Naive thymus-derived CD8-positive, alpha-beta T cell (primary cell): ENCODE measurements at places on chromosomes 12 and 14. TPM values are rescaled to one million over a fixed set of nuclear protein-coding genes. Genes with fewer than 3 reads are reported as not detected.

GRCh38 chr14:20563971-20564370, 3.1 kb upstream of the RNASE9 start:
- peaks cover 6% of the 10 kb centered on the region for H3K36me3 ChIP-seq
- peaks cover 11% of the 10 kb centered on the region for H3K4me1 ChIP-seq
- no peak overlapping the region for H3K27ac ChIP-seq
- H3K4me3 ChIP-seq = no peak overlapping the region

DNA sequence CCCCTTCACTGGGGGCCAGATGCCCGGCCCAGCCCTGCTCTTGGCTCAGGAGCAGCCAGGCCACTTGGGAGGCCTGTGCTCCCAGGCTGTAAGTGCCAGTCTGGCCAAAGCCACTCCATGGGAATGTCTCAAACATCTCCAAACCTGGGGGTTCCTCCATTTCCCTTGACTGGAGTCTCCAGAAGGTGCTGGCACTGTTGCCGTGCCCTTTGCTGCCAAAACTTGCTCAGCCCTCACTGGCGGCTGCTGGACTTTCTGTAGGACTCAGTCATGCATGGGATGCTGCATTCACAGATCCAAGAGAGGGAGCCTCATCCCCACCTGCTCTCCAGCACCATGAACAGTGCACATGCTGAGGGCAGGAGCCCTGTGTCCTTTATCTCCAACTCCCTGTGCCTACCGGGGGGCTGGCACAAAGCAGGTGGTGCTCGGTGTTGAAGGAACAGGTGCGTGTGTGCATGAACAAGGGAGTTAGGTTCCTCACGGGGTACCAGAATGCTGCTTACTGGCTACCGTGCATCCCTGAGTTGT, 9.6 kb upstream of the OTUB2 start:
- no peak for DNase-seq
- H3K4me3 ChIP-seq = no peak overlapping the region
- H3K27ac ChIP-seq = no peak overlapping the region
- peaks cover 11% of the 10 kb centered on the region for H3K4me1 ChIP-seq

The ANO2 gene
- polyA plus RNA-seq = not detected

The HSPB8 gene
- not detected for polyA plus RNA-seq

The CLEC1B gene
- polyA plus RNA-seq = not detected
